ENCODE measurements at places on chromosomes 4 and X.

GRCh38 chrX:53265771-53266574 lies 15.4 kb downstream of the IQSEC2 start:
- DNase-seq: no peak

- no peak for DNase-seq
Measured at GRCh38 chr4:175435381-175435783, 376.7 kb downstream of the GPM6A start.

- DNase-seq: no peak
Measured at GRCh38 chrX:24651783-24652182, 4.6 kb upstream of the PCYT1B start.

DNA sequence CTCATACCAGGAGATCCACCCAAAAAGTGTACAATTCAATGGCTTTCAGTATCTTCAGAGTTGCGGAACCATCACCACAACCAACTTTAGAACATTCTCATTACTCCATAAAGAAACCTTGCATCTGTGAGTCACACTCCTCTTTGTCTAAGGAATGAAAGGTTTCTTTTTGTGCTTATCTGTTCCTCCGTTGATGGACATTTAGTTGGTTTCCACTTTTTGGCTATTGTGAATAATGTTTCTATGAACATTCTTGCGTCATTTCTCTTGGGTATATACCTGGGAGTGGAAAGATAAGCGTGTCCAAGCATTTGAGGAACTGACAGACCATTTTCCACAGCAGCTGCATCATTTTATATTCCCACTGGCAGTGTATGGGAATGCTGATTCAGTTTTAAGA lies 10.6 kb downstream of the FAM184B start:
- DNase-seq: no peak
